ENCODE measurements at places on chromosomes 3 and 15. TPM values are rescaled to one million over a fixed set of nuclear protein-coding genes. Genes with fewer than 3 reads are reported as not detected.

Gene RARB
- 50.8 TPM for total RNA-seq

Gene CAMP
- total RNA-seq: not detected

Gene MOBP
- total RNA-seq: not detected

Gene CIP2A
- total RNA-seq: 19.8 TPM

Gene NDN
- total RNA-seq: 94.7 TPM

Gene KLF15
- total RNA-seq: not detected

Gene CD96
- not detected for total RNA-seq

Gene PLSCR2
- not detected for total RNA-seq

Gene RAB27A
- total RNA-seq: 12.0 TPM

Gene ALG1L2
- 0.55 TPM for total RNA-seq

Gene GRAMD2A
- 0.30 TPM for total RNA-seq

Gene FANCD2OS
- not detected for total RNA-seq

Gene PLA2G4B
- total RNA-seq: 1.5 TPM

Gene BFSP2
- total RNA-seq: not detected

All from smooth muscle cell of the umbilical artery (primary cell).